ENCODE measurements at places on chromosomes 6 and 20. TPM values are rescaled to one million over a fixed set of nuclear protein-coding genes. Genes with fewer than 3 reads are reported as not detected.

GSTA3 gene
- total RNA-seq = 3.0 TPM

CHRNA4 gene
- 0.85 TPM for total RNA-seq

MAD2L1BP gene
- 19.5 TPM for total RNA-seq

RBM39 gene
- total RNA-seq = 230 TPM

TNFRSF21 gene
- total RNA-seq = 21.8 TPM

TFAP2D gene
- not detected for total RNA-seq

OXT gene
- not detected for total RNA-seq

C4B gene
- total RNA-seq = 168 TPM

AK9 gene
- 10.4 TPM for total RNA-seq

ACTL10 gene
- 0.26 TPM for total RNA-seq

OR2B6 gene
- total RNA-seq = not detected

MAP1LC3A gene
- total RNA-seq = 30.1 TPM

DNA sequence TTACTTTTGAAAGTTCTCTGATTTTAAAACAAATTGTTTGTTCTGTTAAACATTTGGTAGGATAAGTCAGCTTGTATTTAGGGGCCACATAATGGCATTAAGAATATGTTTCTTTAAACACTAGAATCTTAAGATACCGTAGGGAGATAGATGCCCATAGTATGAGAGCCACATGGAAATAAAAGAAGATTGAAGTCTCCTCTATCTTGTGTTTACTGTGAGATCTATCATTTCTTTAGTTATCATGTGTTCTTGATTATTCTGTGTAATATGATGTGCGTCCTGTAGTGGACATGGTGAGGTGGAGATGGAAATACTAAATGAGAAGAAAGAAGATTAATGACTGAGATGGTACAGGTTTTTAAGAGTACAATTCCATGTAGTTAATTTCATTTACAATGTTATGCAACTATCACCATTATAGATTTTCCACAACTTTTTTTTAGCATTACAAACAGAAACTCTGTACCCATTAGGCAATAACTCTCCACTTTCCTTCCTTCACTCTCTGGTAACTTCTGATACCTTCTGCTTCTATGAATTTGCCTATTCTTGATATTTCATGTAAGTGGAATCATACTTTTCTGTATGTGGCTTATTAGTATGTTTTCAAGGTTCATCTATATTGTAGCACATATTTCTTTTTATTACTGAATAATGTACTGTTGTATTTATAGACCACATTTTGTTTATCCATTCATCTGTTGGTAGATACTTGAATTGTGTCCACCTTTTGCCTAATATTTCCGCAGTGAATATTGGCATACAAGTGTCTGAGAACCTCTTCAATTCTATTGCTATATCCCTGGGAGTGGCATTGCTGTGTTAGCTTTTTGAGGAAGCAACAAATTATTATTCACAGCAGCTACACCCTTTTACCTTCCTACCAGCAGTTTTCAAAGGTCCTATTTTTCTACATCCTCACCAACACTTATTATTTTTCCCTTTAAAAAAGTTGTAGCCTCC is 11.5 kb downstream of the RNF146 start:
- H3K27ac ChIP-seq = no peak overlapping the region
- H3K4me3 ChIP-seq = no peak overlapping the region
- DNase-seq = no peak
- H3K27me3 ChIP-seq = no peaks in the 10 kb centered on the region

GRCh38 chr20:7855545-7855944 is 84.7 kb downstream of the HAO1 start:
- no peak overlapping the region for H3K27ac ChIP-seq
- DNase-seq = no peak
- no peaks in the 10 kb centered on the region for H3K36me3 ChIP-seq
- H3K4me1 ChIP-seq = no peaks in the 10 kb centered on the region

GRCh38 chr20:39762716-39763115 is 800.6 kb downstream of the DHX35 start:
- H3K4me1 ChIP-seq = peaks cover 5% of the 10 kb centered on the region
- no peak overlapping the region for H3K27ac ChIP-seq
- no peak for DNase-seq
- H3K36me3 ChIP-seq = no peaks in the 10 kb centered on the region
- H3K4me3 ChIP-seq = no peak overlapping the region
- no peaks in the 10 kb centered on the region for H3K27me3 ChIP-seq

- no peaks in the 10 kb centered on the region for H3K27me3 ChIP-seq
- no peaks in the 10 kb centered on the region for H3K36me3 ChIP-seq
- no peak for DNase-seq
- no peak overlapping the region for H3K27ac ChIP-seq
- H3K4me3 ChIP-seq = no peak overlapping the region
- peaks cover 9% of the 10 kb centered on the region for H3K4me1 ChIP-seq
Measured at GRCh38 chr6:36621371-36621855, 27.3 kb downstream of the SRSF3 start.

- H3K27ac ChIP-seq = no peak overlapping the region
- H3K4me3 ChIP-seq = no peak overlapping the region
- peaks cover 4% of the 10 kb centered on the region for H3K27me3 ChIP-seq
- DNase-seq = no peak
- no peaks in the 10 kb centered on the region for H3K36me3 ChIP-seq
- peaks cover 10% of the 10 kb centered on the region for H3K4me1 ChIP-seq
Measured at GRCh38 chr6:28635547-28636158, 110.0 kb downstream of the GPX5 start.

GRCh38 chr6:27608916-27609883 is 136.3 kb upstream of the ZNF184 start:
- H3K27ac ChIP-seq = no peak overlapping the region
- no peaks in the 10 kb centered on the region for H3K36me3 ChIP-seq
- peak; percentile 25 for DNase-seq
- H3K27me3 ChIP-seq = no peaks in the 10 kb centered on the region
- H3K4me1 ChIP-seq = peaks cover 3% of the 10 kb centered on the region
- no peak overlapping the region for H3K4me3 ChIP-seq

DNA sequence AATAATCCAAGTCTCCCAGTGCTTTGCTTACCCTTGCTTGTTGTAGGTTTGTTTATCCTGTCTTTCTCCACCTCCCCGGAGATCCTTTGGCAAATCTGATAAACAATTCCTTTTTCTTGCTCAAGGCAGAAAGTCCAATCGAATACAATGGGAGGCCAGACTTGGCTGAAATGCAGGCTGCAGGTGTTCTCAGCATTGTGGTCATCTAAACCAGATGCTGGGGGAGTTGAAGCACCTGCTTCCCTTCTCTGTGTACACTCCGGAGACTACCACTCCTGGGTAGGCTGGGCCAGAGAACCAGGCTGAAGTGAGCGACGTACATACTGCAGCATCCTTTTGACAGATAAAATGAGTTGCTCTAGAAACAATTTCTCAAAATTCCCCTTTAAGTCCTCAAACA is 82.6 kb upstream of the PREP start:
- H3K27me3 ChIP-seq = no peaks in the 10 kb centered on the region
- no peak overlapping the region for H3K27ac ChIP-seq
- H3K36me3 ChIP-seq = no peaks in the 10 kb centered on the region
- DNase-seq = no peak

- DNase-seq = no peak
- no peak overlapping the region for H3K4me3 ChIP-seq
- H3K27me3 ChIP-seq = no peaks in the 10 kb centered on the region
- H3K36me3 ChIP-seq = no peaks in the 10 kb centered on the region
Measured at GRCh38 chr6:3398755-3399696, 57.8 kb downstream of the SLC22A23 start.

- H3K36me3 ChIP-seq = no peaks in the 10 kb centered on the region
- peaks cover 3% of the 10 kb centered on the region for H3K4me1 ChIP-seq
- no peak overlapping the region for H3K27ac ChIP-seq
- no peak for DNase-seq
Measured at GRCh38 chr6:12037798-12038197, 25.7 kb downstream of the HIVEP1 start.

DNA sequence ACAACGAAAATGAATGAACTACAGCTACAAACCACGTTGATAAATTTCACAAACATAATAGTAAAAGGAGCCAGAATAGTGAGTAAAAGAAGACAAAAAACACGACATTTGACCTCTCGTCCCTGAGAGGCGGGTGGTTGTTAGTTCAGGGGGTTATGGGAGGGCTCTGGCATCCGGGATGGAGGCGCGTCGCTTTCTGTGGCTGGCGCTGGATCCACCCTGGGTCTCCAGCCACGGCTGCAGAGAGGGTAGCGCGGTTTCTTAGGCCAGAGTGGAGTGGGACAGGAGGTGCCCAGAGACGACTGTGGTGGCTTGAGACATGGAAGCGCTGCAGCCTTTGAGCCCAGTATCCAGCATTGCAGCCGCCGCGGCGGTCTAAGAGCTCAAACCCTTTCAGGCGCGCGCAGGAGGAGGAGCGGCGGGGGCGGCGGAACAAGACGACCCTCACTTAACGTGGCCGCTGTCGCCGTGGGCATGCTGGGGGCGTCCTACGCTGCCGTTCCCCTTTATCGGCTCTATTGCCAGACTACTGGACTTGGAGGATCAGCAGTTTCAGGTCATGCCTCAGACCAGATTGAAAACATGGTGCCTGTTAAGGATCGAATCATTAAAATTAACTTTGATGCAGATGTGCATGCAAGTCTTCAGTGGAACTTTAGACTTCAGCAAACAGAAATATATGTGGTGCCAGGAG is 3.7 kb upstream of the ZSCAN23 start:
- DNase-seq = peak; percentile 58
- no peak overlapping the region for H3K4me3 ChIP-seq
- no peaks in the 10 kb centered on the region for H3K36me3 ChIP-seq
- no peaks in the 10 kb centered on the region for H3K4me1 ChIP-seq

DNA sequence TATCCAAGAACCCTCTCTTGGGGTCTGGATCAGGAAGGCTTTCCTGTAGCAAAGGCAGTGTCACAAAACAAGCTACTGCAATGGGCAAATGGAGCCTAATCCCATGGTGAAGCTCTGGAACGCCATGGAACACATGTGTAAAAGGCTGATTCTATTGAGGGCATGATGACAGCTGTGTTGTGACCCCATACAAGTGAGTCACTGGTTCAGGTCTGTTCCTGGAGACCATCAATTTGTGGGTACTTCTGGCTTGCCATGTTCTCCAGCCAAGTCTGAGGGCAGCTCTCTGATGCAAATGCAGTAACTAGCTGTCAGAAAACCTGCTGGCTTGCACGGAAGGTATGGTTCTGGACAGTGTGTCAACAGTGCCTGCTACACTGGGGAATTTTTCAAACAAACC is 33.3 kb upstream of the ECHDC1 start:
- H3K27me3 ChIP-seq = no peaks in the 10 kb centered on the region
- H3K4me3 ChIP-seq = no peak overlapping the region
- H3K4me1 ChIP-seq = no peaks in the 10 kb centered on the region

- no peaks in the 10 kb centered on the region for H3K36me3 ChIP-seq
- H3K4me3 ChIP-seq = no peak overlapping the region
- no peak overlapping the region for H3K27ac ChIP-seq
- H3K27me3 ChIP-seq = no peaks in the 10 kb centered on the region
- H3K4me1 ChIP-seq = peaks cover 3% of the 10 kb centered on the region
Measured at GRCh38 chr6:84521511-84521910, 242.9 kb downstream of the TBX18 start.

DNA sequence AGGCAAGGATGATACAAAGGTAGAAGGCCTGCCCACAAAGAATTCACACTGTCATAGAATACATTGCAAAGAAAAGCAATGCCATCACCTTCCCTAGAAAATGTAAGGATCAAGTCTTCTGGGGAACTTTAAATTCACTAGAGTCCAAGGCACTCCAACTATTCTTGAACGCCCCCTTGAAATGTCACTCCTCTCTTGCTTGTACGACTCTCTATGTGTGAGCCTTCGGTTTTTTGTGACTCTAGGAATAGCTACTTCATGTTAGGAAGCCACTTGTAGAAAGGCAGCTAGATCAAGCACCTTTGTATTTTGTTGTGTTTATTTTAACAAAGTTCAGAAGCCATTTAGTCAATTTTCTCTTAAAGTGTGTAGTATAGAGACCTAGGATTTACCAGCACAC is 159.2 kb upstream of the ARID1B start:
- no peaks in the 10 kb centered on the region for H3K27me3 ChIP-seq
- DNase-seq = peak; percentile 51
- no peaks in the 10 kb centered on the region for H3K36me3 ChIP-seq
- peaks cover 3% of the 10 kb centered on the region for H3K4me1 ChIP-seq
- H3K27ac ChIP-seq = no peak overlapping the region

DNA sequence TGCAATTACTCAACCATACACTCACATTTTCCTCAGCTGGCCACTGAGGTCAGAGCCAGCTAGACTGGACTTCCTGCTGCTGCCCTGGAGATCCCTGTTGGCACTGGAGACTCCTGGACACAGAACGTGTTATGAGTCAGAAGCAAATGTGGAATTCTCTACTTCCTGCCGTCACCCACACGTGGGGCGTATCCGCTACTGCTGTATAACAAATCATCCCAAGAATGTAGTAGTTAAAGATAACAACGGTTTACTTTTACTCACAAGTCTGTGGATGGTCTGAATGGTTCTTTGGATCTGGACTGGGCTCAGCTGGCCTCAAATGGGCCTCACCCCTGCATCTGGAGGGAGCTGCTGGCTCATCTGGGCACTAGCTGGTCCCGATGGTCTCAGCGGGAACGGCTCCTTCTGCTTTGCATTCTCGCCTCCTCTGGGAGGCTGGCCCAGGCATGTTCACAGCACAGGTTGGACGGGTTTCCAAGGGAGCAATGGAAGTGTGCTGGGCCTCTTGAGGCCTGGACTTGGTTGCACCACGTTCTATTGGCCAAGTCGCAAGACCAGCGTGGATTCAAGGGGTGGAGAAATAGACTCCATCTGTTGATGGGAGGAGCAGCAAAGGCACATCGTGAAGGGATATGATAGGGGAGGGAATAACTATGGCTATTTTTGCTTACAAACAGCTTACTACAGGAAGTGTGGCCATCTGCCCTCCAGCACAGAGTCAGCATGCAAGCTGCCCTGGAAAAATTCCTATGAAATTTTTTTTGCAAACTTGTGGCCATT is 118.5 kb downstream of the SNX5 start:
- peak overlapping the region; percentile 30 for H3K27ac ChIP-seq
- no peaks in the 10 kb centered on the region for H3K36me3 ChIP-seq
- H3K27me3 ChIP-seq = no peaks in the 10 kb centered on the region
- H3K4me1 ChIP-seq = peaks cover 10% of the 10 kb centered on the region
- H3K4me3 ChIP-seq = no peak overlapping the region

- no peaks in the 10 kb centered on the region for H3K36me3 ChIP-seq
- peak; percentile 89 for DNase-seq
- H3K4me1 ChIP-seq = peaks cover 42% of the 10 kb centered on the region
- H3K4me3 ChIP-seq = no peak overlapping the region
- no peaks in the 10 kb centered on the region for H3K27me3 ChIP-seq
- peak overlapping the region; percentile 44 for H3K27ac ChIP-seq
Measured at GRCh38 chr6:148464319-148465010, 121.8 kb downstream of the SASH1 start.

- no peak for DNase-seq
- H3K36me3 ChIP-seq = no peaks in the 10 kb centered on the region
- no peaks in the 10 kb centered on the region for H3K4me1 ChIP-seq
- no peak overlapping the region for H3K4me3 ChIP-seq
- no peak overlapping the region for H3K27ac ChIP-seq
Measured at GRCh38 chr6:20238688-20239587, 26.7 kb upstream of the MBOAT1 start.

DNA sequence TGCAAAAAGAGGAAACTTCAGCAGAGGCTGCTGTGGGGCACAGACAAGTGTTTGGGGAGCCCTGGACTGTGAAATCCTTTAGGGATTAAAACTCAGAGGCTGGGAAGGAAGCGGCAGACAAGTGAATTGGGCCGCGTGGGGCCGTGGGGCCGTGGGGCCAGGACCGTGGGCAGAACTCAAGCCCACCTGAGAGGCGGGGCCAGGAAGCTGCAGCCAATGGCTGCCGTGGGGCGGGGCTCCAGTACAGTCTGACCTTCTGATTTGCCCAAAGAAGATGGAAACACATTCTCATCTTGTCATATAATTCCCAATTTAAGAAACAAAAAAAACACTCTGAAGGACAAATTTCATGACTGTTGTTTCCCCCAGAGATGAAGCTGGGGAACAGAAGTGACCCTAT is 55.4 kb downstream of the ANKRD60 start:
- no peaks in the 10 kb centered on the region for H3K27me3 ChIP-seq
- H3K36me3 ChIP-seq = no peaks in the 10 kb centered on the region
- no peaks in the 10 kb centered on the region for H3K4me1 ChIP-seq
- DNase-seq = no peak
- no peak overlapping the region for H3K27ac ChIP-seq
- H3K4me3 ChIP-seq = no peak overlapping the region
